NCI-H460 (cell line): ENCODE measurements at places on chromosomes 4 and X. TPM values are rescaled to one million over a fixed set of nuclear protein-coding genes. Genes with fewer than 3 reads are reported as not detected.

DNA sequence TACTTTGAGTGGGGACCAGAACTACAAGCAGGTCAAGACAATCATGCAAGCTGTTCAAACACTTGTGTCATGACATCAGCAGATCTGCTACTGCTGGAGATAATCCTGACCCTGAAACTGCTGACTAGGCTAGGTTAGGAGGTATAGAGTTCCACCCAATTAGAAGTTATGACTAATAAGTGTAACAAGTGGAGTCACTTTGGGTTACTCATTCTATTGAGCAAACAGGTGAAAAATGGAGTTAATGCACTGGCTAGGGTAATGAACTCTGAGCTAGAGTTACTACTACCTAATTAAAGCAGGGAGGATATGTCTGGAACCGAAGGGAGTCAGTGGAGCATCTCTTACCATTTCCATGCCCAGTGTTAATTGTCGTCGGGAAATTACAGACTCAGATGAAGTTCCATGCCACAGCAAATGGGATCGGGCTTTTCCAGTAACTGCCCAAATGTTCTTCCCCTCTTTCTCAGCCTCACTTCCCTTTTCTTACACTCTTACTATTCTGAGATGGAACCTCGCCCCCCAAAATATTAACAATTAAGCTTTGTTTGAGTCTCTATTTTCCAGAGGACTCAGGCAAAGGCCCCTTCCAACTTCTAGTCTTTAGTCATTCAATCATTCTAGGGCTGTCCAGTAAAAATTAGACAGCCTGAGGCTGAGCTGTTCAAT, 19.8 kb upstream of the MANBA start:
- no peak for DNase-seq

Gene IL2
- not detected in 2 replicates for total RNA-seq

GRCh38 chrX:29299684-29300083, 712.4 kb downstream of the IL1RAPL1 start:
- DNase-seq, result no peak

Gene CFI
- not detected in 2 replicates for total RNA-seq

Gene CDX4
- total RNA-seq, result not detected in 2 replicates

GRCh38 chr4:48799157-48799556, 19.1 kb upstream of the FRYL start:
- DNase-seq, result no peak

Gene NLGN3
- 0.58 and 0.69 TPM in 2 replicates for total RNA-seq

DNA sequence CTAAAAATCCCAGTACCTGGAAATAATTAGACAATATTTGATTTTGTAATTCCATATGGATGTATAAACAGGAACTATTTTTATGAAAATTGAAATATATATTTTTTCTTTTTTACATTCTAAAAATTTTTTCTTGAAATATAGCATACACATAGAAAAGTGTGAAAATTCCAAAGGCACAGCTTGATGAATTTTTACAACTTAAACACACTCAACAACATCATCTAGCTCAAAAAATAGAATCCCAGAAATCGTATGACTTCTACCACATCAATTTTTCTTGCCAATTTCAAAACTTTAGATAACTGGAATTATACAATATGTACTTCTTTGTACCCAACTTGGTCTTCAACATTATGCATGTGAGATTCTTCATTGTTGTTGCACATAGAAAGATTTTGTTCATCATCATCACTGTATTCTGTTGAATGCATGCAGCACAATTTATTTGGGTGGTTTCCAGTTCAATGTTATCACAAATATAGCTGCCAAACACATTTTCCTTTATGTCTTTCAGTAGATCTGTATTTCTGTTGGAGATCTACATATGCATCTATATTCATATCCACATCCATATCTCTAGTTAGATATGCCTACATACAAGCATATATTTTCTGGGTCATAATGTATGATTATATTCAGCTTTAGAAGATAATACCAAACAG, 340.7 kb upstream of the SLIT2 start:
- DNase-seq, result no peak
